ENCODE measurements at places on chromosomes 6 and 20.

- peak; percentile 89 for DNase-seq
These were observed 2.3 kb upstream of the MARCKS start for GRCh38 chr6:113854531-113855499.

GRCh38 chr6:19852090-19852457, 14.9 kb downstream of the ID4 start:
- no peak for DNase-seq

GRCh38 chr6:99064834-99065233, 117.1 kb upstream of the FBXL4 start:
- no peak for DNase-seq

DNA sequence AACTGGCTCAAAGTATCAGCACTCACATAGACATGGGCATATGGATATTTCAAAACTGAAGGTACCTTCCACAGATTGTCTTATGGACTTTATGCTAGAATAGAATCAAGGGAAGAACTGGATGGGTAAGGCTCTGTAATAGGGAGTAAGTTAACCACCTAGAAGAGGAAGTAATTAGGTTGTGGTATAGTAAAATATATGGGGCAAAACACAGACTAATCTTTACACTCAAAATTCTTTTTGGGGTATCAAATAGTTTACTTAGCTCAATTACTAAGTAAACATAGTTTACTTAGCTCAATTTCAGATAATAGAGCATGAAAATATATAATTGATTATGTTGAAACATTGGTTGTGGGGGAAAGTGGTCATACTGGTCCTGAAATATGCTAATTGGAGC, 94.2 kb upstream of the ATXN1 start:
- no peak for DNase-seq

- no peak for DNase-seq
These were observed 18.3 kb downstream of the VEGFA start for GRCh38 chr6:43788301-43788700.

GRCh38 chr20:37257988-37258387, 3.6 kb downstream of the GHRH start:
- DNase-seq, result no peak

DNA sequence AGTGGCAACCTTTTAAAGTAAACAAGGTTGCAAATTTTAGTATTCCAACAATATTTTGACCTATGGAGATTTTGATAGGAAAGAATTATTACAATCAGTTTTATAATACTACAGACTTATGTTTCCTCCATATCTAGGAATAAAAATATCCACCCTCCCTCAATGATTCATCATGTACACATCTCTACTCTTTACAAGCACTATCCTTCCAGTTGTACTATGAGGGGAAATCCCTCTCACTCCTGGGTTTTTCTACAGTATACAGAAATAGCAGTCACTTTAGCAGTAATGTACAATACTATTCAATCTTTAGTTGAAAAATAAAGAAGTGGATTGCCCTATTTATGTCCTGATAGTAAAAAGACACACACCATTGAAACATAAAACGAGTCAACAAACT, 46.3 kb upstream of the SCML4 start:
- no peak for DNase-seq

GRCh38 chr6:946546-946945, 253.6 kb upstream of the EXOC2 start:
- no peak for DNase-seq

DNA sequence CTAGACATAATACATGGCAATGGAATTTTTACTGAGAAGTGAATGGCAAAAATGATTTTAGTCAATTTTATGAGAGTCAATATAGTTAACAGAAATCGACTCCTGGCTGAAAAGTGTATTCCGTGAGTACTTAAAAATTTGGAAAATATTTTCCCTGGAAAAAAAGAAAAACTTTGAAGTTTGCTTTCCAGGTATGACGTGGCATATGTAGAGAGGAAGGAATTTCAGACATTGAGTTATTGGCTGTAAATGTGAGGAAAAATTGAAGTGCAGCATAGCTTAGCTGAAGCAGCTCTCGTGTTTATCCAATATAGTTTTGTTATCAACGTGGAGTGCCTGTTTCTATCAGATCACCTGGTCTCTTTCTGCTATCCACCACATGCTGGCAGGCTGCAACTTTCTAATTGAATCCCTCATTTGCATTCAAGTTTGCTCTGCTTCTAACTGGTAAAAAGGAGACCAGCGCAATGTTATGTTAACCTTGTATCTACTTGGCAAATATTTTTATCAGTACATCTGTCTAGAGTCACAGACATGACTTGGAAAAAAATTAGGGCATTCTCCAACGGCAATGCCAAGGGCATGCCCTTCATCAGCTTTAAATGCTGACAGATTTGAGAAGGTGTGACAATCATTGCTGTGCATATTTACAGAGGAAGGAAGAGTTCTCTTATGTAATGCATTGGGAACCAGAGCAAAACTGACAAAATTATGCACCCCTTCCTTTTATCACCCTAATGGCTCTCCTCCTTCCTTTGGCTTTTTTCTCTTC, 1102.8 kb upstream of the FLRT3 start:
- DNase-seq, result no peak

- DNase-seq, result no peak
These were observed 27.8 kb downstream of the PRSS16 start for GRCh38 chr6:27275025-27275956.

- no peak for DNase-seq
These were observed 88.9 kb upstream of the OGFRL1 start for GRCh38 chr6:71199736-71200135.

GRCh38 chr6:65116326-65116725, 590.7 kb downstream of the EYS start:
- DNase-seq, result no peak

- no peak for DNase-seq
These were observed 52.2 kb upstream of the SLC22A1 start for GRCh38 chr6:160069459-160069858.

DNA sequence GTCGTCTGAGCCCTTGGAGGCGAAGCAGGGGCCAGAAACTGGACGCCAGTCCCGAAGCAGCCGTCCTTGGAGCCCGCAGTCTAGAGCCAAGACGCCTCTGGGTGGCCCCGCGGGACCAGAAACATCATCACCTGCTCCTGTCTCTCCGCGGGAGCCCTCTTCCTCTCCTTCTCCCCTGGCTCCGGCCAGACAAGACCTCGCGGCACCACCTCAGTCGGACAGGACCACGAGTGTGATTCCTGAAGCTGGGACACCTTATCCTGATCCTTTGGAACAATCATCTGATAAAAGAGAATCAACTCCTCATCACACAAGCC, 416 bp downstream of the RSPH4A start:
- no peak for DNase-seq

DNA sequence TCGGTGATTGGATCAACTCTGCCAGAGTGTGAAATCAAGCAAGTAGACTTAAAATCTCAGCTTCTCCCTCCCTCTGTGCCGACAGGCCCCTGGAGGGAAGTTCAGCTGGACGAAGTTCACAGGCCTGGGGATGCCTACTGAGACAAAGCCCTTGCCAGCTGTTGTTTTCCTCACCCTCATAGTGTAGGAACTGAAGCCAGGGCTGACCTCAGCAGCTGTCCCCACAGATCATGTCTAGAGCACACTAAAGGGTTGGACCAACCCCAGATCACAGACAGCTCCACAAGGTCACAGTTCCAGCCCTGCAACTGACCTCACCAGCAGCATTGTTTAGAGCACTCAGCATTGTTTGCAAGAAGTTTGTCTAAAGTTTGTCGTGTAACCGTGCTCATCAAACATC, 261.9 kb upstream of the ECI2 start:
- no peak for DNase-seq

Measured in right kidney (tissue), 9 donors.